ENCODE measurements at places on chromosomes 11 and 22.

GRCh38 chr22:19799322-19800190 is 39.0 kb downstream of the TBX1 start:
- DNase-seq = no peak

DNA sequence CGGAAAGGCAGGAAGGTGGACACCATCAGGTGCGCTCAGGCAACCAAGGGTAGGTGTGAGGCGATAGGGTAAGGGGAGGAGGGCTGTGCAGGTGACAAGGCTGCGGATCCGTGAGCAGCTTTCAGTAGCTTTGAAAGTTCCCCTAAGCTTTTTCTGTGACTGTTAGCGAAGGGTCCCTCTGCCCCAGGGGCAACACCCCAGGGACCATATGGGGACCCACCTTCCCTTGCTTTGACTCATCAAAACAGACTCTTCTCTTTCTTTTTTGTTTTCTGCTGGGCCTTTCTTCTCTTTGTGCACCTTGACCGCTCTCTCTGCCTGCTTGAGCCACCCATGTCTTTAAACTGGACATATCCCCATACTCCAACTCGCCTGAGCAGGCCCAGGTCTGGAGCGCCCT is 136.9 kb downstream of the FEZ1 start:
- no peak for DNase-seq

DNA sequence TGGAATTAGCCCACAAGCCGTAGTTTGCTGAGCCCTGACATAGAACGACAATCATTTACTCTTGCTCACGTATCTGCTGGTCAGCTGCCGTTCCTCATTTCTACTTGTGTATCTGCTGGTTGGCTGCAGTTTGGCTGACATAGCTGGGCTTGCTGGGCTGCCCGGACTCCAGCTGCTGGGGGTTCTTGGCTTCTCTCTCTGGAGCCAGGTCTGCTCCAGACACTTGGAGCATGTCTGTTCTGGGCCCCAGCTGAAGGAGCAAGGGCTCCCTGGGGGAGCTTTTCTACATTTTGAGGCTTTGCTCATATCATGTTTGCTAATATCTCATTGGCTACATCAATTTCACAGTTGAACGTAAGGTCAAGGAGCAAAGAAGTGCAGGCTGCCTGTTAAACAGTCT is 47.3 kb downstream of the PRDM11 start:
- no peak for DNase-seq

- DNase-seq = no peak
Observed at GRCh38 chr22:48952256-48953102, 875.2 kb downstream of the BRD1 start.

DNA sequence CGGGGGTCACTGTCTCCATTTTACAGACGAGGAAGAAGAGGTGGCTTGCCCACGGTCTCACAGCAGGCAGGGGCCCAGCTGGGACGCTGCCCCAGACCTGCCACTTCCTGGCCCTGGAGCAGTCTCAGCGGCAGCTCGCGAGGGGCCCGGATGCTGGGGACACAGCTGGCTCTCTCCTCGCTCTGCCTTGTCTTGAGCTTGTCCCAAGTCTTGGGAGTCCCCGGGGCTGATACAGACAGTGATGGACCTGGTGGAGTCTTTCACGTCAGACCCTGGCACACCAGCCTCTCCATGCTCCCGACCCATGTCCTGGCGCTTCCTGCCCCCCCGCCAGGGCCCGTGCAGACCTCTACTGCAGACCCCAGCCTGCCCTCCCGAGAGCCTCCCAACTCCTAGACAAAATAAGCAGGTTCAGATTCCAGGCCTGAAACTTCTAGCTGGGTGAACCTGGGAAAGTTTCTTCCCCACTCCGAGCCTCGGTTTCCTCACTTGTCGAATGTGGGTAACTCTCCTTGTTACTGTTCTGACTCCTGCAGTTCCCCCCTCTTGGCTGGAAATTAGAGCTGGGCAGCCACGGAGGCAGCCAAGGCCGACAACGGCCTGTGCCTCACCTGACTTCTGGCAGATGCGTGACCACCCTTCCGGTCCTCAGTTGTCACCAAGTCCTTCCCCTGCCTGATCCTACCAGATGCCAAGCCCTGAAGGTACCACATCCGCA is 145.4 kb downstream of the CACNA1I start:
- no peak for DNase-seq

DNA sequence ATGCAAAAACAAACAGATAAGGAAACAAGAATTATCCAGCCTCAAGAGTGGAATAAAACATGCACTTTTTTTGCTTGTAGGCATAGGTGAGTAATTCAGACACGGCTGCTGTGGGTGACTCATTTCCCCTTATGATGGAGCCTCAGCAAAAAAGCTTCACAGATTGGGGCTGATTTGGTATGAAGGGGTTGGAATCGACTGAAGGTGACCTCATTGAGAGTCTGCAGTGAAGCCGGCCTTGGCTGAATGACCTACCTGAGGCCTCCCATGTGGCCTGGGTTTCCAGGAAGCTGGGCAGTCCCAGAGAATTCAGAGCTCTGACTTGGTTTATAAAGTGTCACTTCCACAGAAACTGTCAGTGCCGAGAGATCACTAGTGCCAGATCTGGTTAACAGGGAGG is 34.2 kb upstream of the VPREB1 start:
- DNase-seq = peak; percentile 94

GRCh38 chr11:116702772-116703385 is 69.9 kb downstream of the BUD13 start:
- DNase-seq = no peak

- DNase-seq = no peak
Observed at GRCh38 chr11:128520206-128520887, 67.0 kb downstream of the ETS1 start.

DNA sequence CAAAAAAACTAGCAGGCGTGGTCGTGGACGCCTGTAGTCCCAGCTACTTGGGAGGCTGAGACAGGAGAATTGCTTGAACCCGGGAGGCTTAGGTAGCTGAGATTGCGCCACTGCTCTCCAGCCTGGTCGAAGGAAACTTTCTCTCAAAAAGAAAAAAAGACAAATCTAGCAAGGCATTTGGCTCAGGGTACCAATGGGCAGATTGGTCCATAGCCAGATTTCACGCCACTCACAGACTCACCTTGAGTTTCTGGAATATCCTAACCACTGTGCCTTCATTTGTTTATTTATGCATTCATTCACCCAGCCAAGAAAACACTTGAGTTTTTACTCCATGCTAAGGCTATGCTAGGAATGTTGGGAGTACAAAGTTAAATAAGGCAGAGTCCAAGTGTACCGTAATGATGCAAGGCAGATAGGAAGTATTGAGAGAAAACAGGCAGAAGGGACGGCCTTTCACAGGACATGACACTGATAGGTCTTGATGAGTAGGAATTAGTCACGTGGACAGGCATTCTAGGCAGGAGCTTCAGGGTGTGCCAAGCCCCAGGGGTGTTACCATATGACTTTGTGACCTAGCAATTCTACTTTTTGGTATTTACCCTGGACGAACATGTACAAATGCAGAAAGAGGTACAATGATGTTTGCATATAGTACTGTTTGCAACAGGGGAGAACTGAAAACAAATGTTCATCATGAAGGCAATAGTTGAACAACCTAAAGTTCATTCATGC is 3.0 kb upstream of the PACSIN3 start:
- DNase-seq = no peak

- DNase-seq = no peak
Observed at GRCh38 chr11:100914415-100915110, 215.1 kb downstream of the PGR start.

DNA sequence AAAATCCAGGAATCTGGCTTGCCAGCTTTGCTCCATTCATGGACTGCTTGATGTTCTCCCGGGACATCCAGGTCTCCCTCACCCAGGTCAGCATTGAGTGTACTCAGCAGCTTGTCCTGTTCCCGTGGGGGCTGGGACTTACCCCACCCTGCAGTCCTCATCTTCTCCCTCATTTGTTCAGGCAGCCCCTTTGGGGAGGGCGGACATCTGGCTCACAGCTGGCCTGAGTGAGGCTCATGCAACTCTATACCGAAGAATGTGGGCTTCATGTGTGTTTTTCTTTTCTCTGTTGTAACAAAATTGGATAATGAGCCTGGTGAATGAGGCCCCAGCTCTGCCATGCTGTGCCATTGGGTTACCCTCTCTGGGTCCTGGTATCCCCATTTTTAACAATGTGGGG is 227.7 kb upstream of the TENM4 start:
- DNase-seq = no peak

DNA sequence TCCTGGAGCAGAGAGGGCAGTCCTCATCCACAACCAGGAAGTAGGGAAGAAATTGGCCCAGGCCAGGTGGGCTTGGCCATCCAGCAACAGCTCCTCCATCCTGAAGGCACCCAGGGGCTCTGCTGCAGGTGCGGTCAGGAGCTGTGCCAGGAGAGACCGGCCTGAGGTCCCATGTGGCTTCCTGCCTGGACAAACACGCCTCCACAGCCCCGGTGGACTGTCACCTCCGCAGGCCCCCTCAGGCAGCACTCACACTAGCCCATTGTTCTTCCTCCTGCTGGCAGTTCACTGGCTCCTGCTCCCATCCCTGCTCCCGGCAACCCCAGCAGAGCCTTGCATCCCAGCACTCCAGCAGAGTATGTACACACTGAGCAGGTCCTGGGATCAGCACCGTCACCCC is 16.0 kb upstream of the POU2AF1 start:
- no peak for DNase-seq

- peak; percentile 93 for DNase-seq
Observed at GRCh38 chr11:61581030-61581928, at the start of gene SYT7. TSS of gene SYT7 (minus strand) at chr11:61581076. CDS start at chr11:61580820, 256 bp downstream.

DNA sequence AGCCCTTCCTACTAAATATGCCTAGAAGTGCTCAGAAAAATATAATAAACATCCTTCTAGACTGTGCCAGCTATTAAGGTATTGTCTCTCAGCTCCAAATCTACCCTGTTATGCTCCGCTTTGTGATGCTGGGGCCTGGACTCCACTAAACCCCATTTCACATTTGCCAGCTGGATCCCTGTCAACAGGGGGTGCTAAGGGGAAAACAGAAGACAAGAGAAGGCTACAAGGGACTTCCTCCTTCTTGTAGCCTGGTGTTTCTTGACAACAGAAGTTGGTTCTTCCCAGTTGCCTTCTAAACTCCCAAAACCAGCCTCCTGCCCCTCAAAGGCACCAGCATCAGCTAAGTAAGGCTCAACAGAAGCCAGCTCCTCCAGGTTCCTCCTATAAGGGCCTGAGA is 5.2 kb downstream of the NUMA1 start:
- no peak for DNase-seq

GRCh38 chr11:1003159-1003558 is 33.4 kb downstream of the MUC6 start:
- DNase-seq = no peak

DNA sequence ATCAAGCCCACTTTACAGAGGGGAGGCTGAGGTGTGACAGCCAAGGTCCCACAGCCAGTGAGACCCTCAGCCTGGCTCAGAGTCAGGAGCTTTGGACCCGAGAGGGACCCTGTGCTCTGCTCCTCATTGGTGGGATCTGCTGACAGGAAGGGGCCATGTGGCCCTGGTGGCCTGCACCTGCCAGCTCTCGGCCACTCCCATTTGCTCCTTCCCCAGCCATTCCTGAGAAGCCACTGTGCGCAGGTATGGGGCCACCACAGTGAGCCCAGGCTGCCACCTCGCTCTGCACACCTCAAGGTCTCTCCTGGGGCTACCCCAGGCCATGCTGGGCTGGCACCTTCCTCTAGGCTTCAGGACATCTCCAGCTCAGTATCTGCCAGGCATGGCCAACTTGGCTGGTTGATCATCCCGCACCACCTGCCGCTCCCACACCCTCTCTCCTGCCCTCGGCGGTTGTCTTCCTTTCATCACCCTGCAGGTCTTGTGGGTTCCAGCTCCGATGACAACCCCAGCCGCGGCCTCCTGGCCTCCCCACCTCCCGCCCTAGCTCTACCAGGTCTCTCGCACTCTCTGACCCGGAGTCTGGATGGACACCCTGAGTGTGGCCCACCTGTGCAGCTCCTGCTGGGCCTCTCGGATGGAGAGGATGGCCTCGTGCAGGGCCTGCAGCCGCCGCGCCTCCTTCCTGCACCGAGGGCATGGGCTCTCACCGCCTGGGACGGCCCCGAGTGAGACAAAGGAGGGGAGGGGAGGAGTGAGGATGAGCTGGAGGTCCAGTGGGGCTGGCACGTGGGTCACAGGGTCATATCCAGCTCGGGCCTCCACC is 32.2 kb upstream of the CARS1 start:
- DNase-seq = no peak
